ENCODE measurements at places on chromosomes 4 and X.

GRCh38 chr4:45795135-45795534, 328.7 kb downstream of the GABRG1 start:
- no peak for DNase-seq

DNA sequence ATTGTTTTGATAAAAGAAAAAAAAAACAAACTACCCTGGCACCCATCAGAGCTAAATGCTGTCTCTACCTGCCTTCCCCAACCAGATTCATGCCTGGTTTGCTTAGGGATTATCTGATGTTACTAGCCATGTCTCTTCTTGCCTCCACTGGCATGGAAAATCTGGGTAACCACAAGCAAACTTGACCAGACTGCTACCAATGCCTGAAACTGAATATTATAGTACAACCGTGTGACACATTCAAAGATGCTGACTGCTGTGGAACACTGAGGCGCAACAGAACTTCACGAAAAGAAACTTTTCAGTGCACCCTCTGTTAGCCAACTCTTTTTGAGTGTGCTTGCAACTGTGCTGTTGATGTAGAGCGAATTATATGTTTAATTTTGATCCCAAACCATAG, 228.1 kb downstream of the CBR4 start:
- DNase-seq, result no peak

DNA sequence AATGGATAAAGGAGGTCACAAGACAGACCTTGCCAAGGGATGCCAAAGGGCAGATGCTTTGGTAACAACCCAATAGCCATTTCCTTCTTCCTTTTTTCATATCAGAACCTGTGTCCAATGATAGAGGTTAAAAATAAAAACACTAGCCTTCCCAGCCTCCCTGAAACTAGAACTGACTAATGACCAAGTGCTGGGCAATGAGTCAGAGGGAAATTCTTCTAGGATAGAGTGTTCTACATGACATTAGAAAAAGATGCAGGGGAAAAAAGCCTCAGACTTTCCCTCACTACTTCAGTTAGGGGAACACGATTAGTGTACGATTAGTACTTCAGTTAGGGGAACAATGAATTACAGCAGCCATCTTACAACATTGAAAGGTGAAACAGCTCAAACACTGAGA, 29.3 kb upstream of the FAM47C start:
- no peak for DNase-seq

DNA sequence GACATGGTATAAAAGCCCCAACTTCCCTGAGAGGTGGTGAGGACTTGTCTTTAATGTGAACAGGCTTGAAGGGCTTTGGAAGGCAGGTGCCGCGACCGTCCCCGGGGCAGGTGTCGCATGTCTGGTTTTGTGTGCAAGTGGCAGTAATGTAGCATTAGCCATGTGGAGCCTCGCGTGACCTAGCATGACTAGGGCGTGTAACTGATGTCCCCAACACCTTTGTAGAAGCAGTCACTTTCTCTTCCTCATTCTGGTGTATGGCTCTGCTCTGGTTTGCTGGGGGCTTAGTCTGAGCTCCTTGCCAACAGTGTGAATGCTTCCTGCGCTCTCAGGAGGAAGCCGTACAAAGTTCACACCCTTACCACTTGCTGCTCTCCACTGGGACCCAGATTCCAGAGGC, 145.7 kb downstream of the AMMECR1 start:
- no peak for DNase-seq

DNA sequence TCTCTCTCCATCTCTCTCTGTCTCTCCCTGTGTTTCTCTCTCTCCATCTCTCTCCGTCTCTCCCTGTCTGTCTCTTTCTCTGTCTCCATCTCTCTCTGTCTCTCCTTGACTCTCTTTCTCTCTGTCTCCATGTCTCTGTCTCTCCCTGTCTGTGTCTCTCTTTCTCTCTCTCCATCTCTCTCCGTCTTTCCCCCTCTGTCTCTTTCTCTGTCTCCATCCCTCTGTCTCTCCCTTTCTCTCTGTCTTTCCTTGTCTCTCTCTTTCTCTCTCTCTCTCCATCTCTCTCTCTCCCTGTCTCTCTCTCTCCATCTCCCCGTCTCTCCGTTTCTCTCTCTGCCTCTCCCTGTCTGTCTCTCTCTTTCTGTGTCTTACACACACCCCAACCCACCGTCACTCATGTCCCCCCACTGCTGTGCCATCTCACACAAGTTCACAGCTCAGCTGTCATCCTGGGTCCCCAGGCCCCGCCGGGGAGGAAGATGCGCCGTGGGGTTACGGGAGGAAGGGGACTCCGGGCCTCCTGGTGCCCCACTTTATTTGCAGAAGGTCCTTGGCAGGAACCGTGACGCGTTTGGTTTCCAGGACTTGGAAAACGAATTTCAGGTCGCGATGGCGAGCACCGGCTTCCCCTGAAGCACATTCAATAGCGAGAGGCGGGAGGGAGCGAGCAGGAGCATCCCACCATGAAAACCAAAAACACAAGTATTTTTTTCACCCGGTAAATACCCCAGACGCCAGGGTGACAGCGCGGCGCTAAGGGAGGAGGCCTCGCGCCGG, 1.2 kb upstream of the SHOX start:
- no peak for DNase-seq

GRCh38 chr4:13977746-13978145, 350.2 kb upstream of the BOD1L1 start:
- DNase-seq, result peak; percentile 29

DNA sequence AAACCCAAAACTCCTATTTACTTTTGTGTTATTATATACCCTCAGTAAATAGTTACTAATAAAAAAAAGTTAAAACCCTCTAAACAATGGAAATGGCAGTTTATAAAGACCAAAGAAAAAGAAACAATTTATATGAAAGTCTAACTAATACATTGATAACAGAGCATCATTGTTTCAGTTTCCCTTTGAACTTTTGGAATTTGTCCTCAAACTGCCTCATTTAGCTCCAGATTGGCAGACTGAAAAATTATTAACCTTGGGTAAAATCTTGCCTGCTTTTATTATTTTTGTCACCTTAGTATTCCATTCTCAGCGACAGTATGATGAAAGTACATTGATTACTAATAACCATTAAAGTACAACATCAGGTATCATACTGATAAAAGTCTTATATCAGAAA, 124.0 kb downstream of the PDE5A start:
- no peak for DNase-seq

GRCh38 chrX:136525738-136526606, 6.0 kb upstream of the VGLL1 start:
- DNase-seq, result no peak
